Lower lobe of right lung (tissue), 2 donors: ENCODE measurements at places on chromosomes 16 and 17. TPM values are rescaled to one million over a fixed set of nuclear protein-coding genes. Genes with fewer than 3 reads are reported as not detected.

- H3K27ac ChIP-seq = no peak overlapping the region
- DNase-seq = no peak
- no peaks in the 10 kb centered on the region for H3K27me3 ChIP-seq
- no peaks in the 10 kb centered on the region for H3K4me1 ChIP-seq
- no peak overlapping the region for H3K4me3 ChIP-seq
Observed at GRCh38 chr17:57285701-57286100, 29.4 kb downstream of the MSI2 start.

GRCh38 chr17:76199469-76199868 lies 40.8 kb downstream of the RNF157 start:
- H3K27me3 ChIP-seq = no peaks in the 10 kb centered on the region
- H3K36me3 ChIP-seq = no peaks in the 10 kb centered on the region
- no peak for DNase-seq
- no peaks in the 10 kb centered on the region for H3K4me1 ChIP-seq
- no peak overlapping the region for H3K4me3 ChIP-seq

GRCh38 chr17:38663125-38663751 lies 11.5 kb downstream of the EPOP start:
- peaks cover 7% of the 10 kb centered on the region for H3K27me3 ChIP-seq
- H3K27ac ChIP-seq = no peak overlapping the region
- H3K36me3 ChIP-seq = no peaks in the 10 kb centered on the region
- H3K4me1 ChIP-seq = peaks cover 16% of the 10 kb centered on the region
- peak; percentile 74 for DNase-seq

KRTAP2-3 gene
- total RNA-seq = not detected

DNA sequence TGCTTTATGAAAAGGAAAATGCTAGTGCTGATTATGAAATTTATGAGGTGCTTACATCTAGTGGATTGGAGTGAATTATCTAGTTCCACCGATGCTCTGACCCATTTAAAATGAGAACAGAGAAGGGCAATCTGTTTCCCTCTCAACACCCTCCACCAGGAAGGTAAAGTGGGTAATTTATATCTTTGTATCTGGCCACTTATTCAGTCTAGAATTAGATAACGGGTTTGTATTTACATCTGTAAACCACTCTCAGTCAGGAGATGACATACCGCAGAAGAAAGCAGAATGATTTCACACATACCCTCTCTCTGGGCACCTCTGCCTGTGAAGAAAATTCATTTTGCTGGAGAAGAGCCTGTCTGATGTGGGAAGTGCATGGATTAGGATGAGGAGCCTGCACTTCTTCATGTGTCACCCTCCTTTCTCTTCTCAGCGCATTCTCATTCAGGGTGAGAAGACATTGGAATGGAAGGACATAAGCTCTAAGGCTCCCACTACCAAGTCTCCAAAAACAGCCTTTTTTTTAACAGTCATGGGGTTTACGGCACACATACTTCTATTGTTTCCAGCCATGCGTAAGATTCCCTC lies 646.7 kb upstream of the SALL1 start:
- no peaks in the 10 kb centered on the region for H3K36me3 ChIP-seq
- H3K27me3 ChIP-seq = no peaks in the 10 kb centered on the region
- H3K4me1 ChIP-seq = no peaks in the 10 kb centered on the region
- H3K4me3 ChIP-seq = no peak overlapping the region
- no peak for DNase-seq
- H3K27ac ChIP-seq = no peak overlapping the region

DNA sequence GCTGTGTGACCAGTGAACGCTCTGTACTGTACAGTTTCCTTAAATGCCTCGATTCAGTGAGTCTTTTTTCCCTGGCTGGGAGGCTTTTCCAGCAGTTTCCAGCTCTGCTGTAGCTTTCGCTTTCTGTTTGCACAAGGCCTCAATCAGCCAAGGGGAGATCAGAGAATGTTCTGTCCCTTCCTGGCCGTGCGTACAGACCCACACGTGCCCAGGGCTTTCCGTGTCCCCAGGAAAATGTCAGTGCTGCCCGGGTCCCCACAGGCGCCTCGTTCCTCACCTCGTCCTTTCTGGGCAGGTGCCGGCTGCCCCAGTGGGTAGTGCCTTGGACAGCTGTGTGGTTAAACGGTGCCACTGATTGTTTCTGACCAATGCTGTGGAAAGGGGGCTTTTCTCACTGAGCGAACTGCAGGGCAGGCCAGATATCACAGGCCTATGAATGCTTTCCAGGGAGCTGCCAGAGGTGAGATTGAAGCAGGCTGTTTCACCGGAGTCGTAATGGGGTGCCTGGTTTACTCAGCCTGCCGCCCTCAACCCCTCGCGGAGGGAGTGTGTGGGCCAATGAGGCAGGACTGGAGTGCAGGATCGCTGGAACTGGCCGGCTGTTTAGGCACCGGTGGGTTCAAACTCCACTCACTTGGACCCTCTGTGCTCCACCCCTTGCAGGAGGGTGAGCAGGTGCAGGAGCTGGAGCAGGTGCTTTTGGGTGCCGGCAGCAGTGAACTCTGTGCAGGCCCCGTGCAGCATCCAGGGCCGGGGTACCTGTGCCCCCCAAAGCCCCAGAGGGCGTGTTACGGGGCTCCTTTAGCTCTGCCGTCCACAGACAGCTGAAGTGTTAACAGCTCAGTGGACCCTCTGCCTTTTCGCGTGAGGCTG lies 44.4 kb downstream of the ZNF778 start:
- peaks cover 19% of the 10 kb centered on the region for H3K36me3 ChIP-seq
- H3K4me1 ChIP-seq = peaks cover 15% of the 10 kb centered on the region
- peak overlapping the region; percentile 56 for H3K27ac ChIP-seq
- DNase-seq = no peak

CA4 gene
- 72.8 TPM for total RNA-seq

DNA sequence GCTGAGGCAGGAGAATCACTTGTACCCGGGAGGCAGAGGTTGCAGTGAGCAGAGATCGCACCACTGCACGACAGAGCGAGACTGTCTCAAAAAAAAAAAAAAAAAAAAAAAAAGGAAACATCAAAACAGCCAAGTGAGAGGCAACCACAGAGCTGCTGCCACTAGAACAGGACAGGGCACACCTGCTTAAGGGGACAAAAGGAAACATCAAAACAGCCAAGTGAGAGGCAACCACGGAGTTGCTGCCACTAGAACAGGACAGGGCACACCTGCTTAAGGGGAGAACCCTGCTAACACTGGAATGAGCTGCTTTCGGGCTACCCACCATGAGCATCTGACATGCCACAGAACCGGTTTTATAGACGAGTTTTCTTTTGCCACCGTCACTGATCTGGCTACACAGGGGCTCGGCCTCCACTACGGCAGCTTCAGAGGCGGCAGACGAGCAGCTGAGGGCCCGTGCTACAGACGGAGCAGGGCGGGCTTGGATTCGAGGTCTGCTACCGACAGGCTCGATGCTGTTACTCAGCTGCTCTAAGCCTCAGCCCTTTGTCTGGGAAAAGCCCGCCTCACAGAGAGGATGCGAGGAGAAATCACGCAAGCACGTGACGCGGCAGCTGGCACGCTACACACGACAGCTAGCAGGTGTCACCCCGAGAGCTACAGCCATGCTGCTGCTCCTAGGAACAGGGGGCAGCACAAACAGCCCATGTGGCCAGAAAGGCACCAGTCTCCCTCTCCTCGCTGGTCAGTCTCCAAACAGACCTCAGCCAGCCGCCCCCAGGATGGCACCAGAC lies 2.0 kb downstream of the P4HB start:
- no peak overlapping the region for H3K27ac ChIP-seq
- H3K36me3 ChIP-seq = peaks cover 62% of the 10 kb centered on the region
- no peaks in the 10 kb centered on the region for H3K27me3 ChIP-seq
- H3K4me1 ChIP-seq = peaks cover 42% of the 10 kb centered on the region

SLC35G6 gene
- total RNA-seq = not detected
